ENCODE measurements at places on chromosomes 5 and 9.
A peak's percentile ranks its signal among the peaks of the same experiment; 100 is the strongest.

- no peak overlapping the region for H3K4me3 ChIP-seq
- H3K27me3 ChIP-seq, result no peaks in the 10 kb centered on the region
- H3K36me3 ChIP-seq, result no peaks in the 10 kb centered on the region
- DNase-seq, result no peak
Measured at GRCh38 chr5:175460126-175460525, 16.1 kb upstream of the DRD1 start.

GRCh38 chr5:88883836-88884607, 1.0 kb upstream of the MEF2C start:
- H3K36me3 ChIP-seq, result no peaks in the 10 kb centered on the region
- no peaks in the 10 kb centered on the region for H3K4me1 ChIP-seq
- DNase-seq, result no peak
- H3K27me3 ChIP-seq, result peaks cover 5% of the 10 kb centered on the region
- peak overlapping the region; percentile 25 for H3K4me3 ChIP-seq
- H3K27ac ChIP-seq, result no peak overlapping the region

DNA sequence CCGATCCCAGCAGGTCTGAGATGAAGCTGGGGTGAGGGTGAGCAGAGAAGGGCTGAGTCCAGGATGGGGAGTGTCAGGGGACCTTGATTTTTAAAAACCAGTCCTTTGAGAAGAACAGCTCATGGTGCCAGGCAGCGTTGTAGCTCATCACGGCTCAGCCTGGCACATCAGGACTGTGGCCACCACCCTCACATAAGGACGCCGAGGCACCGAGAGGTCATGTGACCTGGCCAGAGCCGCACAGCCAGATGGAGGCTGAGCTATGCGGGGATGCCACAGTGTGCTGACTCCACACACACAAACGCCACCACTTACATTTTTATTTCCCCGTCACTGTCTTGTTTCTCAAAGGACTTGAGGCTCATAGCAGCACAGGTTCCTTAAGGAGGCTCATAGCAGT, 32.9 kb upstream of the CEP72 start:
- H3K36me3 ChIP-seq, result no peaks in the 10 kb centered on the region
- no peak for DNase-seq
- H3K4me1 ChIP-seq, result no peaks in the 10 kb centered on the region
- H3K4me3 ChIP-seq, result no peak overlapping the region
- peaks cover 6% of the 10 kb centered on the region for H3K27me3 ChIP-seq

DNA sequence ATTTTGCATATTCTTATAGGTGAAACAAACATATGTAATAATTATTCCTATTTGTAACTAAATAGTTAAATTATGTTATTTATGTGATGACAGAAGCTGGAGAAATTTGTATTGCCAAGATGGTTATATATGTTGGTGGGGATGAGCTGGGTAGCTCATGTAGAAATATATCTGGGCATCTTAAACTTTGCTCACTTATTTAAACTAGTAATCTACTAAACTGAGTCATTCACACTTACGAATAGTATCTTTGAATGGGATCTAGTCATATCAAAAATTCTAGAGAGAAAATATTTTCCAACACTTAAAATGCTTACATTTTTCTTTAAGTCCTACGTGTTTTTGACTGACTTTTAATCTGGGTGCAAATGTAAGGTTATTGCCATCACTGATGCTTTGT, 44.6 kb upstream of the EIF4EBP3 start:
- H3K4me1 ChIP-seq, result no peaks in the 10 kb centered on the region
- H3K27ac ChIP-seq, result no peak overlapping the region
- H3K27me3 ChIP-seq, result no peaks in the 10 kb centered on the region
- DNase-seq, result no peak

DNA sequence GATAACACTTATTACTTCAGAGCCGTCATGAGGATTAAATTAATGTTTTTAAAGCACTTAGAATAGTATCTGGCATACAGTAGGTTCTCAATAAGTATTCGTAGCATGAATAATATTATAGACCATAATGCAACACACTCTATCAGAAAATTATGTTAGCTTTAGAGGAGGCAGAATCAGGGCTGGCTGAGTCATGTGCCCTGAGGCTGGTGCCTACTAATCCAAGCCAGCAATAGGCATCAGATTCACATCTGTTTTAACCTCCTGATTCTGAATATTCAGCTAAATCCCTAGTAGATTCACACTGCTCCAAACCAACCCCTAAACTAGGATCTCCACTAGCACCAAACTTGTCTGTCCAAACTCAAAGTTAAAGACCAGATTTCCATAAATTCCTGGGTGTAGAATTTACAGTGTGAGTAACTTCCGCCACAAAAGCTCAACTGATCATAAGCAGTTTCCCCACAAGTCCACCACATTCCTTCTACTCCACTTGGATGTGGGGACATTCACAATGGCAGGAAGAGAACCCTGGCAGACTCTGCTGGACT, 170.0 kb upstream of the DAPK1 start:
- H3K36me3 ChIP-seq, result no peaks in the 10 kb centered on the region
- DNase-seq, result no peak
- H3K4me1 ChIP-seq, result no peaks in the 10 kb centered on the region
- H3K4me3 ChIP-seq, result no peak overlapping the region

- no peak overlapping the region for H3K4me3 ChIP-seq
- peaks cover 13% of the 10 kb centered on the region for H3K27me3 ChIP-seq
- DNase-seq, result no peak
- no peaks in the 10 kb centered on the region for H3K36me3 ChIP-seq
- no peak overlapping the region for H3K27ac ChIP-seq
Measured at GRCh38 chr5:53478411-53479044, 1.9 kb upstream of the FST start.

- no peak overlapping the region for H3K4me3 ChIP-seq
- H3K27me3 ChIP-seq, result no peaks in the 10 kb centered on the region
- DNase-seq, result no peak
- no peaks in the 10 kb centered on the region for H3K36me3 ChIP-seq
- H3K27ac ChIP-seq, result no peak overlapping the region
- no peaks in the 10 kb centered on the region for H3K4me1 ChIP-seq
Measured at GRCh38 chr9:135227641-135228251, 140.3 kb downstream of the OLFM1 start.
